Ascending aorta (tissue), 2 donors: ENCODE measurements at places on chromosomes 1 and 21.

DNA sequence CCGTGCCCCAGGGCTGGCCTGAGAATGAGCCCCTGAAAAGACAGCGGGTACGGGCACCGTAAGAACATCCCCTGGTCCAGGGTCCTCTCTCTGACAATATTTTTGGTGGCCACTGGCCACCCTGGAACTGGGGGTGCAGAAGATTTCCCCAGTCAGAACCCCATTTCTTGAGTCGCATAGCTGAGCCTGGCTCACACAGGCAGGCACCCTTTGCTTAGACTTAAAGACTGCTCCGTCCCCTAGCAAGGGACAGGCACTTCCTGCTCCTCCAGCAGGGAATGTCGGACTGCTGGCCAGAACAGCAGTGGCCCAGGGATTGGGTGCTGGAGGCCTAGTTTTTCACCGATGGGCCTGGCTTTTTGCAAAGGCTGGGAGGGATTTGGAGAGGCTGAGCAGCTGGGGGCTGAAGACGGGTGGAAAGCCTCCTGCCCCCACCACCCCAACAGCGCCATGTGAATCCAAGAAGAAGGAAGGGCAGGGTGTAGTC is 4.3 kb downstream of the OLIG2 start:
- no peak for DNase-seq

DNA sequence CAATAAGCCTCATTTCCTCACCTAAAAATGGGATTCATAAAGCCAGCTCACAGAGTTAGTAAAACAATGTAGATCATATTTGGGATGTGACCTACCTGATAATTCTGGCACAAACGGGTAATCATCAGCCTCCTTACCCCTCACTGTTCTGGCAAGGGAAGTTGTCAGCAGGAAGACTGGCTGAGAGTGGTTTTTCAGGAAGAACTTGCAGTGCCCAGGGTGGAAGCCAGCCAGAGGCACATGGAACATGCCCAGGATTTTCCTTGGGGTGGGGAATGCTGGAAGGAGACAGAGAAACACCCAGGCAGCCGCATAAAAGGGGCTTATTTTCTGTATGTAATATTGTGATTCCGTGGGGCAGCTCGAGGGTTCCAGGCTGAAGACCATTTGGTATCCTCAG is 7.7 kb upstream of the SLC5A9 start:
- no peak for DNase-seq

DNA sequence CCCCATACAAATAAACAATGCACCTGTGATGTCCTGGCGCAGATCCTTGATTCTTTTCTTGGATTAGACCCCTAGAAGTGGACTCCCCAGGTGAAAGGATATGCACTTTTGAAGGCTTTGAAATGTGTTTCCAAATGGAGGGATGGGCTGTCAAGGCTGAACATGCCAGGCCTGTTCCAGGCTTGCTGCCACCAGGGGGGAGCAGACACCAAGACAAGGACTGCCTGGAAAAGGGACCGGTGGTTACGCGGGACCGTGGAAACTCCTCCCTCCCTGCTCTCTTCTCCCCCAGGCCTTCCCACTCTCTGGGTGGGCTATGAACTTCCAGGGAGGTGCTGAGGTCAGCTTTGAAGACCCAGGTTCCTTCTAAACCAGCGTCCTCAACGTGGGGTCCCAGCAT is 12.7 kb downstream of the C1QB start:
- no peak for DNase-seq

DNA sequence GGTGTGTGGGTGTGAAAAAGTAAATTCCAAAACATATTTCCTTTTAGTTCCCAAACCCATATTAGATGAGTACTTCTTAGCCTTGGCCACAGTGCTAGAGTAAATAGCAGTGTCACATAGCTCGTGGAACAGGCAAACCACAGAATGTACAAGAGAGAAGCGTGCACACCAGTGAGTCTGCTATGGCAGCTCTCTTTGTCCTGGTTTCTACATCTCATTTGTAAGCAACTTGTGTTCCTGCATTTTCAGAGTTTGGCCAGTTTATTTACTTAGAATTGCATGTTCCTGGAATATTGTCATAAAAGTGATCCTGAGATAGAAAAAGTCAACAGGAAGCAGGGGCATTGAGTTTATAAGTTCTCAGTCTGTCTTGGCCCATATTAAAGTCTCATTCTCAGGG is 142.1 kb downstream of the DHRS3 start:
- no peak for DNase-seq

DNA sequence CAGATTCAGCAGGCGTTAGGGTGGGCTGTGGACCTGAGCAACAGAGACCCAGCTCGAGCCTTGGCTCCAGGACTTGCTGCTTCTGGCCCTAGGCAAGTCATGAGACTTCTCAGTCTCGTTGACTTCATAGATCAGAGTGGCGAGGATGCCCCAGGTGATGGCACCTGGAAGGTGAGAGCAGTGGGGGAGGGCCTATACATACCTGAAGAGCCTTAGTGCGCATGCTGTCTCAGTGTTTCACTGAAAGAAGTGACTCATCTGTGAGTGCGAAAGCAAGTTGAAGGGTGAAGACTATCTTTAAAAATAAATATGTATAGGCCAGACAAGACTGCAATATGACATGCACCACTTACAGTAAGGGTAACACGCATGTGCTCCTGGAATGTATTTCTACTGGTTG is 10.1 kb downstream of the PLEKHA6 start:
- no peak for DNase-seq

DNA sequence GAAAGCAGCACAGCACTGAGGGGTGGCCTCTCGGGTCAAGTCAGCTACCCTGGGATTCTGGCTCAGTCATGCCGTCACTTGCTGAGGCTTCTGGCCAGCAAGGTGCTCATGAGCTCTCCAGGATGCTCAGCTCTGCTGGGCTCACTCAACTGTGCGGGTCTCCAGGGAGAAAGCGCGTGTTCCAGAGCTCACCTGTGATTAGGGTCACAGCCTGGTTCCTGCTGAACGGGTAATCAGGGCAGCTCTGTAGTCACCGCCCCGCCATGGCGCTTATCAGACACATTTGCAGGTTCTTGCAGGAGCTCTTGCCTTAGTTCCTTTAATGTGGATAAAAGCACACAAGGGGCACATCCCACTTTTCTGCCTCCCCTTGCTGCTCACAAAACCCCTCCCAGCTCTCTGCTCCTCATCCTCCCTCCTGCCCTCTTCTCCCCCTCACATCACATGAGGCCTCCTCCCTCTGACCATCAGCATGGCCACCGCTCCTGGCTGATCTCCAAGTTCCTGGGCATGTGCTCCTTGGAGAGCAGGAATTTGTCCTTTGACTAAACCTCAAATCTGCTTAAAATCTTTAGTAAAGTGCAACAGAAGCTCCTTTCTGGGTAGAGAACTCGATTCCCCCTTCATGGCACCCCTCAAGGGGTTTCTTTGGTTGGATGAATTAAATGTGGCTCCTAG is 2.0 kb downstream of the PCP4 start:
- DNase-seq = no peak

DNA sequence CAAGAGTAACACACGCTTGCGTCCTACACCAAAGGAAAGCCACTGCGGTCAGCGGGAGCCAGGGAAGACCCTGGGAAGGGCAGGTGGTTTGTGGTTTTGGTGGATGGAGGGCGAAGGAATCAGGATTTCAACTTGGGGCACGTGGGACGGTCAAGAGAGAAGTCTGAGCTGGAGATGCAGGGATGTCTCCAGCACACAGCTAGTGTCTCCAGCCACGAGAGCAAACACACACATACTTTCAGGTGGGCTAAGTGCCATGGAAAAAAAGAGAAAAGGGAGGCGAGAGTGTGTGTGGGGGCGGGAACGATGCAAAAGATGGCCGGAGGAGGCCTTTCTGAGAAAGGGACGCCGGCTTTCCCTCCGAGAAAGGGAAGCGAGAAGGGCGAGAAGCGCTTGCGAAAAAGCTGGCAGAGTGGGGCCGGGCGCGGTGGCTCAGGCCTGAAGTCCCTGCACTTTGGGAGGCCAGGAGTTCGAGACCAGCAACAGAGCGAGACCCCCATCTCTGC is 1.4 kb upstream of the SRRM1 start:
- DNase-seq = peak; percentile 71

DNA sequence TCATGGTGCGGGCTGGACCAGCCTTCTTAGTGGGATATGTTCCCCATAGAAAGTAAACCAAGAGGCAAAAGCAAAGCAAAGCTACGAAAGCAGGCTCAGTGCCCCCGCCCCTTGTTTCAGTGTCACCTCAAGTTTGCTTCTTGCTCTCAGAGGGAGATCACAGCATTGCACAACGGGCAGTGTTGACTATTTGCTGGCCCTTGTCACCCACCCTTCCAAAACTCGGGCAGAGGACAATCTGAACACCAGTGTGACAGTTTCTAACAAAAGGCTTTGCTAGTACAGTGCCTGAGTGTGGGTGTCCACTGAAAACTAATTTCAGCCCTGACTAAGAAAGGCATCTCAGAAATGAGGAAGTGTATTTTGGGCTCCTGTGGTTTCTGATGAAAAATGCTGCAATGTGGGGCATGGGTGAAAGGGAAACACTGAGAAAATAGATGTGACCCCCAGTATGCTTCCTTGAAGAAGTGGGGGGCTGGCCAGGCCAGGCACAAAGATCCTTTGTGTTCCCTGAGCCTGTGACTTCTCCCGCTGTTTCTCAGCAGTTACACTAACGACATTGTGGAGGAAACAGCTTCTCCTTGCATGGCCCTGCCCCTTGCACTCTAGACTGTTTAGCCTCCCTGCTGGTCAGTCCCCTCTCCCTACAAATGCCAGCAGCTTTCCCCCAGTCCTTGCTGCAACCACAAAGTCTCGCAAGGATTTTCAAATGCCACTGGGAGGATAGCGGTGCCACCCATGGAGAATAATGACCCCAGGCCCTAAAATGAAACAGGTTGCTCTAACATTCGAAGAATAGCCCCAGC is 33.3 kb upstream of the KCNE1 start:
- DNase-seq = no peak

DNA sequence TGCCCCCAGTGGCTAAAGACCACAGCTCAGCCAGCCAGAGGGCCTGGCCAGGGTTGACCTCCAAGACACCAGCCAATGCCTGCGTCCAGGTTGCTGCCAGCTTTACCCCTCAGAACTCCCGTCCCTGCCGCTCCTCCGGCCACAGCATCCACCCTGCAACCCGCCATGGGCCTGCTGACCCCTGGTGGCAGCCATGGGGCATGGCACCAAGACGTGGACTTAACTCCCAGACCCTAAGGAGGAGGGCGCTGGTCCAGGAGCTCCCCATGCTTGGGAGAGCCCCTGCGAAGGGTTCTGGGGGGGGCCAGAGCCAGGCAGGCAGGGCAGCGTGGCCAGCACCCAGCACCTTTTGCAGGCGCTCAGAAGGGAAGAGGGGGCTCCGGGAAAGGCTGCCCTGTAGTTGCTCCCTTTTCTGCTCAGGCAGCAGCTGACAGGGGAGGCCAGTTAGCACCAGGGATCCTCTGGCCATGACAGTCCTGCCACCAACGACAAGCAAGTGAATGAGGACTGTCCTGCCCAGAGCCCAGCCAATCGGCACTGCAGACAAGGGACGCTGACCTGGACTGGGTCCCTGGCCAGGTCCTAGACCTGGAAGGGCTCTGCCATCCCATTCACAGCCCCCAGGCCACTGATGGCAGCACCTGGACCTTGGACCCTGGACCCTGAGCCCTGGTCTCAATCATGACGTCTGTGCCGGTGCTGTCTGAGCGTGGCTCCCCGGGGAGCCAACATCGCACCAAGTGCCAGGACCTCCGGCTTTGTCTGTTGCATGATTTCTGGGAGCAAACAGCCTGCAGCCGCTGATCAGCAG is 246.2 kb downstream of the NPHP4 start:
- DNase-seq = no peak

DNA sequence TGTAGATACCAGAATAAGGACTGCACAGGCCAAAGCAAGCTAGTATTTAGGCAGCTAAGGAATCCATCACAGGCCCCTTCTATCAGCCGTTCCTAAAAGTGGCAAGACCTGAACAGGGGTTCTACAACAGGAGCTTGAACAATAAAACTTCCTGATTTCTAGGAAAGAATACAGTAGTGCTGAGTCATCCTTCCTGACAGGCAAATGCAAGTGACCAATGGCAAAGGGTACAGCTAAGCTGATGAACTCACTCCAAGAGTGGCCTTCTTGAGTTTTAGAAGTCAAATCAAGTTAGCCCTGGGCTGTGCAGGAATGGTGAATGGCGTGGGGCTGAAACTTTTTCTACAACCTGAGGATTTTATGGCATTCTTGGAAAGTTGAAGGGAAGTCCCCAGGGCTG is 112.9 kb downstream of the GREM2 start:
- DNase-seq = no peak

DNA sequence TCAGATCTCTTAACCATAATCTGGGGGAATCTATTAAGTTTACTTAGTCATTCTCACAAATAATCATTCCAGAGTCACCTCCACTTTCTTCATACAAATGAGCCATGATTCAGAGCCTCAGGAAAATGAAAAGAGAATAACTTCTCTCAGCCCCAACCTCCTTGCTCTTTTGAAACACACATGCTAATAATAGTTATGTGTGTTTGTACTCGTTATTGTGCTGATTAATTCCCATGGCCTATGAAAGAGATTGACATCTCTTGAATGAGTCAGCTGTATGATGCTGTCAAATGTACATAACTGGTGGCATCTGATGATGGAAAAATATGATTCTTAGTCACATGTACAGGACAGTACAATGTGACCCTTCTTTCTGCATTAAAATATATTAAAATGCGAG is 41.5 kb downstream of the DTL start:
- DNase-seq = no peak

DNA sequence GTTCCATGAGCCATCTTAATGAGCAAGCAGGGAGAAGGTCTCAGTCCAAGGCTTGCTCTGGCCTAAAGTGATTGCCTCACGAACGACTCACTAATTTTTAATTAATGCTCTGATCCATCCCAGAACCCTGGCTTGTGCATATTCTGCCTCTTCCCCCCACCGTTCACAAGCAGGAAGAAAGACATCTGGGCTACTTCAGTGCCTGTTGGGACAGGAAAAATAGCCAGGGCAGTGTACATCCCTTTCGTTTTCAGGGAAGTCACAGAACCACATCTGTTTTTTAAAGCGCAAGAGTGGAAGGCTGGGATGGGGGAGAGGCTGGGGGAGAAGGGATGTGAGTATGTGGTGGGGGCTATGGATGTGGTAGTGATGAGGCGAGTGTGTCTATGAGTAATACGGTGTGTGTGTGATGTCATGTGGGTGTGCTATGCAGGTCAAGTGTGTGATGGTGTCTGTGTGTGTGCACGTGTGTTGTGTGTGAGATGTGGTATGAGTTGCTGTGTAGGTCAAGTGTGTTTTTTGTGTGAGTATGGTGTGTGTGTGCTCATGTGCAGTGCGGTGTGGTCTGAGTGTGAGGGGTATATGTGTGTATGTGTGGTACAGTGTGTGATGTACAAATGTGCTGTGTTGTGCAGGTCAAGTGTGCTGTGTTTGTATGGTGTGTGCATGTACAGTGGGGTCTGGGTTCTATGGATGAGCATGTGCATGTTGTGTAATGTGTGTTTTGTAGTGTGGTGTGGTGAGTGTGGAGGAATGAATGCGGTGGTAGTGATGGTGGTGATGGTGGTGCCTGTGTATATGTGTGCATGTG is 64.9 kb upstream of the SYT6 start:
- DNase-seq = no peak

DNA sequence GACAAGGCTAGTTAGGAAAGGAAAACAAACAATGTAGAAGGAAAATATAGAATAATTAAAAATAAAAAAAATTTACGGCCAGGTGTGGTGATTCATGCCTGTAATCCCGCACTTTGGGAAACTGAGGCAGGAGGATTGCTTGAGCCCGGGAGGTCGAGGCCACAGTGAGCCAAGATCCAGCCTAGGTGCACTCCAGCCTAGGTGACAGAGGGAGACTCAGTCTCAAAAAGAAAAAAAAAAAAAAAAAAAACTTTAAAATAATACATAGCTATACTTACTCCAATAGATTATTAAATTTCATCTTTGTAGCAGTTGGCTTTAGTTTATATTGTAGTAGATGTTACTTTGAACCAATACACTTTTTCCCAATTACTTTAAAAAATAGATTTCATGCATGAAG is 32.0 kb downstream of the LIN9 start:
- no peak for DNase-seq

GRCh38 chr1:197841883-197842553 is 60.4 kb upstream of the C1orf53 start:
- DNase-seq = no peak
